ENCODE measurements at places on chromosomes 7 and 10.

GRCh38 chr10:89915021-89915420, 213.6 kb downstream of the KIF20B start:
- DNase-seq, result no peak

DNA sequence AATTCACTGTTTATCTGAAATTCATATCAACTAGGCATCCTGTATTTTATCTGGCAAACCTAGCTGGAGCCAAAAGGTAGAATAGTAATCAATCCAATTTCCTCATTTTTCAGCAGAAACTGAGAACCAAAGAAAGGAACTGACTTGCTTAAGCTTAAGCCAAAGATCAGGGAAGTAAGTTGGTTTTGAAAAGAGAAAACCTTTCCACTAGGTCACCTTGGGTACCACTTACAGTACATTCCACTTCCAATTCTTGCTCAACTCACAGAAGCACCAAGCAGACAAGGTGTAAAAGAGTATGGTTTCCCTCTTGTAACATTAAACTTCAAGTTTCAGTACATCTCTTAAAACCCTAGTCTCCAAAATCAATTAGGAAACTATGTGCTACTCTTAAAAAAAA, 79.6 kb downstream of the ZFAND4 start:
- no peak for DNase-seq

GRCh38 chr7:50723888-50724287, 58.8 kb downstream of the GRB10 start:
- no peak for DNase-seq

DNA sequence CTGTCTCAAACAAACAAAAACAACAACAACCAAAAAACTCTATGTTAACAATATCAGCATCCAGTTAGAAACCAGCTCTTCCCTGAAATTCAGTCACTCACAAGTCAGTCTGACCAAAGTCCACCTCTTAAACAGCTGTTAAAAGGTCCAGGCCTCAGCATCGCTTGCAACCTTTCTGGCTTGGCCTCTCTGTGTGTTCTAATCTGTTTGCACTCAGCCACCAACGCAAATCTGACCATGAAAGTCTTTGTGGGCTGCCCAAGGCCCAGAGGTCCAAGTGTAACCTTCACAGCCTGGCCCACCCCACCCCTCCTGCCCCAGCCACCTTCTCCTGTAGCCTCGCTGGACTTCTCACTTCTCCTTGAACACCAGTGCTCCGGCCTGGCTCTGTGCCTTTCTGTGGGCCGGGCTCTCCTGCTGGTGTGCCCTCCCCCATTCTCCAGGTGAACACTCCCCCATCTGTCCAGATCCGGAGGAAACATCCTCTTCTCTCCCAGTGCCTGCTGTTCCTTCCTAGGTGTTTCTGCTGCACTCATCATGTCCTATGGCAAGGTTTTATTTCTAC, 72.2 kb upstream of the EFCAB10 start:
- DNase-seq, result no peak

- no peak for DNase-seq
Observed at GRCh38 chr10:125201108-125201524, 40.8 kb upstream of the CTBP2 start.
